Stimulated activated CD8-positive, alpha-beta memory T cell treated with anti-CD3 and anti-CD28 coated beads, Interleukin-2, amount 100 ng/mL, for 1 hour (primary cell): ENCODE measurements at places on chromosomes 7 and 10.

GRCh38 chr7:81268551-81268950 lies 349.7 kb upstream of the SEMA3C start:
- DNase-seq = no peak

DNA sequence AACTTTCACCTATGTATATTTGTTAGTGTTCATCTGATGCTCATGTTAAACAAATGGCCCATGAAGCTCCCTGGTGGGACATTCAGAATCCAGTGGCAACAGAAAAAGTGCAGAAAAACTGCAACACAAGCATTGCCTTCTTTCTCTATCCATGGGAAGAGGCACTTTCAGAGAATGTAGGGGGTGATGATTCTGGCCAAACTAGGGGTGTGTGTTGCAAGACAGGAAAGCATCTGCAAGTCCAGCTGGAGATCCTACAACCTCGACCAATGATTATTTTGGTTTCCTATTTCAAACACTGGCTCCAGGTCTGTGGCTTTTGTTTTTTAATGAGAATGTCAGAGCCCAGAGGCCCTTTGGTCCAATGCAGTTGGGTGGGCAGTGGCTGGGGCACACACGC lies 198.7 kb downstream of the CXCL12 start:
- DNase-seq = no peak

GRCh38 chr10:110527731-110528171 lies 30.0 kb downstream of the DUSP5 start:
- DNase-seq = no peak

DNA sequence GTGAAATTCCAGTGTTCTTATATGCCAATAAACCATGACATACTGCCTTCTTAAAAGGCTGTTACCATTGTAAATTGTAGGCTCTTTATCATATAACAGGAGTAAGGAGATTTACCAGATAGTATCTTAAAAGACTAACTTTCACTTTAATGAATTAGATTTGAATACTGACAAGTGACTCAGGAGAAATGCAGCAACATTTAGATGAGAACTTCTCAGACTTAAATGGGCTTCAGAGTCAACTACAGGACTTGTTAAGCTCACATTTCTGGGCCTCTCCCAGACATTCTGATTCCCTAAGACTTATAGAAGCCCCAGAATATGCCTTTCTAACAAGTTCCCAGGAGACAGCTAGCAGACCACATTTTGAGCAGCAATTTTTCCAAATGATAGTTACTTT lies 466.3 kb downstream of the ARL4A start:
- no peak for DNase-seq

GRCh38 chr7:32803406-32804141 lies 88.0 kb downstream of the KBTBD2 start:
- DNase-seq = no peak

GRCh38 chr7:114930829-114931655 lies 9.1 kb downstream of the MDFIC start:
- no peak for DNase-seq

DNA sequence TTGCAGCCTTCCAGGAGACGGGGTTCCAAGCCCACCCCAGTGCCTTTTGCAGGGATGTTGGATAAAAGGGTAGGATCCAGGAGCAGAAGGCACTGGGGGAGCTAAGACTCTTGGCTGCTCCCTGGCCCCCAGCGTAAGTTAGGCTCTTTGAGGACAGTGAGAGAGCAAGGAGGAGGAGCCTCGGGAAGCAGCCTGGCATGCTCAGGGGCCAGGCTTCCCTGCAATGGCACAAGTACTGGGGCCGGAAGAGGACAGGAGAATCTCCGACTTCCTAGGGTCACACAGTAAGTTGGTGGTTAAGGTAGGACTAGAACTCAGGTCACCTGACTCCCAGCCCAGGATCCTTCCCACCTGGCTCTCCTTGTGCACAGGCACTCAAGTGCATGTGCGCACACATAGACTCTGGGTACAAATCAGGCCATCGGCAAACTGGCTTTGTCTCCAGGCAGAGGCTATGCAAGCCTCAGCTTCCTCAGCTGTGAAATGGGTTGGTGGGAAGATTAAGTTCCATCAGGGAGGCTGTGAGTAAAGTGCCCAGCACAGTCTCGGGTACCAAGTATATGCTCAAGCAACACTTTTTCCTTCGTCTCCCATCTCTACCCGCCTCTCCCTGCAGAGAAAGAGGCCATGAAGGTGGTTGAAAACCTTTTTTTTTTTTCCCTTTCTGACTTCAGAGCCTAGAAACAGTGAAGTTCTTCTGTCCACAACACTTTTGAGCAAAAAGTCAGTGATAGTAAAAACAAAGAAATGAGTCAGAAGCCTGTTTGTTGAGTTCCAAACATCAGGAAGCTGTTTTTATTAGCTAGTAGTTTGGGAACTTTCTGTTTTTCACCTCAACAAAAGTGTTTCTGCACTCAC lies 79.1 kb downstream of the NEURL1 start:
- DNase-seq = no peak

DNA sequence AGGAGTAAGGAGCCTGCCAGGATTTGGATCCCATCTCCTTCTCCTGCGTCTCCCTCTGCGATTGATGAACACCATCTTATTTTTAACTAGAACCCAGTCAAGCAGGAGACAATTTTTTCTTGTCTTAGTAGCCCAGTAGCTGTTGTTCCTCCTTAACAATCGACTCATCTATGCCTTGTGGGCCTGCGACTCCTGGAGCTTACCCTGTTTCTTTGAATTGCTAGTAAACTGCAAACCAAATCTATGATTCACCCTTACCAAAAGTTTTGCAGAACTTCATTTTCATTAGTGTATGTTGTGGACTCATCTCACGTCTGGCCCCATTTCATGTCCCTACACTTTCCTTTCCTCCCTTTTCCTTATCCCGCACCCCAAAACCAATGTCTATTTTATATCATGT lies 37.7 kb downstream of the TRIL start:
- no peak for DNase-seq

DNA sequence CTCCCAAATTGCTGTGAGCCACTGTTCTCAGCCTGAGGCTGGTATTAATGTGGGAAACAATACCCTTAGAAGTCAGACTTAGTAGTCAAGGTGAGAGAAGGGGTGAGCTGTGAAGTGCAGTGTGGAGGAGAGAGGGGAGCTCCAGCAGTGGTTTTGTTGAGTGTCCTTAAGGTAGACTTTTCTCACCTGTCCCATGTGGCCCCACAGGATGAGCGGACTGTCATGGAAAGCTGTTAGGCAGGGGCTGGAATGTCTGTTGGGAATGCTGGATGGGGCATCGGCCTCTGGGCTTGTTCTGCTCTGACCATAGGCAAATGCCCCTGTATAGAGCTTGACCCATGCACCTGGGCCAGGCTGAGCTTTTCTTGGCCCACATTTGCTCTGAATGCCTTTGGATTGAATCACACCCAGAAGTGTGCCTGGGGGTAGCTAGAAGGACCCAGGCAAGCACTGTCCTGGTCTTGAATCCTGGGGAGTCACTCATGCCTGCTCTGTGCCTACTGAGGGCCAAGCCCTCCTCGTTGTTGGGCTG lies 36.3 kb upstream of the SH2D4B start:
- DNase-seq = no peak

DNA sequence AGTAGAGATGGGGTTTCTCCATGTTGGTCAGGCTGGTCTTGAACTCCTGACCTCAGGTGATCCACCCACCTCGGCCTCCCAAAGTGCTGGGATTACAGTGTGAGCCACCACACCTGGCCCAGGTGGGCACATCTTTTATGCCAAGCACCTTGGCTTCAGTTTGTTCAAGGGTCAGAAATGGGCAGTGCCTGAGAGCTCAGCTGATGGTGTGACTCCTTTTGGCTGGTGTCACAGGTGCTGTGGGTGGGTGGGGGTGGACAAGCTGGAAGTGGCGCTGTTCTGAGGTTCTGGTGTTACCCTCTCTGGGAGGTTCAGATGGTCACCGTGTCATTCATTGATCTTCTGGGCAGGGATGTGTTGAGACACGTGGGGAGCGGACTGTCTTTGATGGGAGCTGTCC lies 11.5 kb downstream of the ADCY1 start:
- no peak for DNase-seq

- DNase-seq = no peak
These were observed 310.4 kb upstream of the PHF14 start for GRCh38 chr7:10662982-10663884.

DNA sequence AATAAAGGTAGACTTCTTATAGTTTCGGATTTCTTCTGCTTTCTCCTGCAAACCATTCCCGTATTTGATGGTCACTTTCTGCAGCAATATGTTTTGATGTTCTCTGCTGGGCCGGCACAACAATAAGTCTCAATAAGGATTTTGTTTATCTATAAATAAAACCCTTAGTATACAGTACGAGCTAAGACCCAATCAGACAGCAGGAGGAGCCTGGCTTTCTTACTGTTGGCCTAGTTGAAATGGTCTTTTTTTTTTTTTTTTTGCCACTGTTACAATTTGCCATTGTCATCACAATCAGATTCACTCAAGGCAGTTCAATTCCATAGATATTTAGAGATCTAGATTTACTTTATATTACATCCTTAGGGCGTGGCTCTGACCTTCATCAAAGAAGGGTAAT lies 76.4 kb downstream of the PLXDC2 start:
- no peak for DNase-seq

DNA sequence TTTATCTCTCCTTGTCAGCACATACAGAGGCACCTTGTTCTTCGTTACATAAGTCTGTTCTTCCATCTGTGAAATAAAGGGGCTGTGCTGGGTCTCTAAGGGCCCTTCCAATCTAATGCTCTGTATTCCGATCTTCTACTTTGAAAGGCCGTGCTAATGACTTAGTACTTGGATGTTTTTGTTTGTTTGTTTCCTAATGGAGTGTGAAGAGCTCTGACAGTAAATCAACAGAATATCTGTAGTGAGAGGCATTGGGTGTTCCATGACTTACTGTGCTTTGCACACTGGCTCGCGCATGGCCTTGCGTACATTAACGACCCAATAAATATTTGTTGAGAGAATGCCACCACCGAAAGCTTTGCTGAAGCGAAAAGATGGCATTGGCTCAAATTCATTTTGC lies 162.1 kb downstream of the CHN2 start:
- no peak for DNase-seq

DNA sequence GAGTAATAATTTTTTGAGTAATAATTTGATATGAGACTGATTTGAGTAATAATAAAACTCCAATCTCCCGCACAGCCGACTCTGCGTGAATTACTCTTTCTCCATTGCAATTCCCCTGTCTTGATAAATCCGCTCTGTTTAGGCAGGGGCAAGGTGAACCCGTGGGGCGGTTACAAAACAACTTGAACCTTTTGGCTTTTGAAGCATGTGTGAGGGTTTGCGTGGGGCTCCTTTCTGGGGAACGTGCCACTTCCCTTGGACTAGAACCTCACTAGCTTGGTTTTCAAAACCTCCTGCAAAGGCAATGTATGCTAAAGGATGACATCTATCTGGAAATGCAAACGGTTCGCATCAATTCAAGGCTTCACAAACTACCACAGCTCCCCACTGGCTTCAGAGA lies 1.5 kb downstream of the CRPPA start:
- no peak for DNase-seq
